ENCODE measurements at places on chromosomes 5 and 9.

DNA sequence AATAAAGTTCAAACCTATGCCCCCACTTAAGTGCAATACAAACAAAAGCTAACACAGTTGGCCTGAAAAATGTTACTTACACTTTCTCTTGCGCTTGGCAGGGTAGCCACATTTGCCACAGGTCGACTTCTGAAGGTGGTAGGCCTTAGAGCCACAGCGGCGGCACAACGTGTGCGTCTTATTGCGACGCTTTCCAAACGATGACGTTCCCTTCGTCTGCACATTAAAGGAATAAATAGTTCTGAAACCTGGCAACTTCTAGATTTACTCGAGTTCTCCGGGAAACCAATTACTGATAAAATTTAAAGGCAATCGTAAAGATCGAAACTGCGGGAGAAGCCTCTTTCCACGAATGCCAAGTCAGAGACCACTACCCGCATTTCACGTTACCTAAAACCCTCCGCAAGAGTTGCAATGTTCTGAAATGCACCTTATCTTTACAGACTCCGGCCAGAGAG, 602 bp downstream of the RPL37 start:
- DNase-seq: peak; percentile 21

DNA sequence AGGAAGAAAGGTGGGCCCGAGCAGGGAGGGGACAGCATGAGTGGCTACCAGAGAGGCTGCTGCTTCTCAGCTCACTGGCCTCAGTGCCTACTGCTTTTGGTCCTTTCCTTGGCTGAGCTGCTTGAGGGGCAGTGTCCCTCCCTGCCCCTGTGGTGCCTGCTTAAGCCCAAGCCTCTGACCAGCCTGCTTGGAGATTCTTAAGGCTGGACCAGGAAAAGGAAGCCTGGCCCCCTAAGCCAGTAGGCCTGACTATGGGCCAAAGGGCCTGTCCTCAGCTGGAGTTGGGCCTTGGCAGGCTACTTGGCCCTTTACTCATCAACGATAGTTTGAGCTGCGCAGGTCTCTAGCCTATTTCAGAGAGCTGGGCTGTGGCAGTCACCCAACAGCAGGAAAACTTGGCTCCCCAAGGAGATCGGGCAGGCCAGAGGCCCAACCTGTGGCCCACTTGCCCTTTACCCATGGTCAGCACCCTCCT, 24.9 kb downstream of the TCF7 start:
- no peak for DNase-seq

DNA sequence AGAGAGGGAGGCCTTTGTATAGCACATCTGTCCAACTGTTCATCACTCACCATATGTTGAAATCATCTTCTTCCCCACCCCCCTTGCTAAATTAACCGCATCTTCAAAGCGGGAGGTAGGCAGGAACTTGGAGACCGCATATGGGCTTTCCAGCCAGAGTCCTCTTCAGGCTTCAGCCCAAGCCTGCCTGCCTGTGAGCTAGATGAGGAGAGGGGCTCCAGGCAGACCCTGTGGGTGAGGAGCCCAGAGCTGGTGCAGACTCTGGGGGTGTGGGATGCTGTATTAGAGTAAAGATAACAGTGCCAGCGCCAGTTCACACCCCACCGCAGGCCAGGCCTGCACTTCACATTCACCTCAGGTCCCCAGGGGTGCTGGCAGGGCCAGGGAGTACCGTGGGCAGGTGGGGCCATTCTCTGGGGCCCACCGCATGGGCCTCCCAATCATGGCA, 16.2 kb downstream of the PRRC2B start:
- no peak for DNase-seq

GRCh38 chr5:9283473-9283872, 262.4 kb downstream of the SEMA5A start:
- DNase-seq: no peak

DNA sequence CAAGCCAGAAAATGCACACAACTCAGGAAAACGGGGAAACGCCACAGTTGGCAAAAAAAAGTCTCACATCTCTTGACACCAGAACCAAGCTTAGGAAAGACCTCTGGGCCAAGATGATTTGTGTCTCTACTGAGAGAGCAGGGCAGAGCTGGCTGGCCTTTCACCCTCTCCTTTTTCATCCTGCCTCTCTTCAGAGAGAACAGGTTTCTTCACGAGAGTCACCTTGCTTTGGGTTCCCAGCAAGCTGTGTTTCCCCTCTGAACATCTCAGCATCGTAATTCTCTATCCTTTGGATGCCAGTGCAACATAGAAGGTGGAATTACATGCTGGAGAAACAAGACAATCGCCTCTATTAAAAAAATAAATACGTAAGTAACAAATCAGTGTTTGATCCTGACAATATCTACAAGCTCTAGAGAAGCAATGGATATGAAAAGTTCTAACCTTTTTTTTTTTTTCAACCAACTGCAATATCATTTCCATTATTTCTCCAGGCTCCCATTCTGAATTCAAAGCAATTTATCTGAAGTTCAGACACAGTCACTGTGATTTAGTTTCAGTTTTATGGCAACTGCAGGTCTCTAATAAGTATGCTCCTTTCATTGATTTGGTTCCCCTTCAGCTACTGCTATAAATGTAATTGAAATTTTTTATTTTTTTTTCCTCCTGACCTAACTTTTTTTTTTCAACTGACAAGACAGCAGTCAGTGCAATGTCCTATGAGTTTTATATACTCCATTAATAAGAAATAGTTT, 708.6 kb downstream of the DTWD2 start:
- no peak for DNase-seq

DNA sequence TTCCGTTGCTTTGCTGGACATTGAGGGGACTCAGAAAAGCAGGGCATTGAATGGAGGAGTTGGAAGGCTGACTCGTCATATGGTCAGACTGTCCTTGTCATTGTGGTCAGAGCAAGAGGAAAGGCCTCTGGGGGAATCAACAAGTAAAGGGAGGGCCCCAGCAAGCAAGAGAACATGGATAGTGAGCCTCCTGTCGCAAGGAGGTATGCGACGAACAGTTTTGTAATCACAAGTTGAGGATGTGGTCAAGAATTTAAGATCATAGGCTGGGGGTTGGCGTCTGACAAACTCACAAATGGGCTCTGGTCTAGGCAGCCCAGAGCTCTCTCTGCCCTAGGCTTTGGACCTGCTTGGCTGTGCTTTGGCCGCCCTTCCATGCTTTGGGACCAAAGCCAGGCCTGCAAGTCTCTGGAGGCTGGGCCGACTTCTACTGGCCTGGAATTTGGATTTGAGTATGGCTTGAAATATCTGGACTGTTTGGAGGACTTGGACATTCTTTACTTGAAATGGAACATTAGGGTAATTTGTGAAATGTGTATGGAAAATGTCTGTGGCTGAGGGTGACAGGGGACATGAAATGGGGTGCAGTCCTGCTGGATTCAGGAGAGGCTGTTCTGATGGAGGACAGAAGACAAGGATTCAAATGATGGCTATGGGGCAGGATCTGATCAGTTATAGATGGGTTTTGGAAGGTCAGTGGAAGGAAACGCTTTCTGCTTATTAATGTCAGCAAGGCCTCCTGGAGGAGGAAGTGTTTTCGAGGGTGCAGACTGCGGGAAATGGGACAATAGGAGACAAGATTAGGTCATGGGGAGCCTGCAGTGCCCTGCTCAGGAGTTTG, 19.2 kb upstream of the NDST1 start:
- no peak for DNase-seq

- DNase-seq: no peak
These were observed 106.1 kb downstream of the NUDT12 start for GRCh38 chr5:103456476-103456875.

DNA sequence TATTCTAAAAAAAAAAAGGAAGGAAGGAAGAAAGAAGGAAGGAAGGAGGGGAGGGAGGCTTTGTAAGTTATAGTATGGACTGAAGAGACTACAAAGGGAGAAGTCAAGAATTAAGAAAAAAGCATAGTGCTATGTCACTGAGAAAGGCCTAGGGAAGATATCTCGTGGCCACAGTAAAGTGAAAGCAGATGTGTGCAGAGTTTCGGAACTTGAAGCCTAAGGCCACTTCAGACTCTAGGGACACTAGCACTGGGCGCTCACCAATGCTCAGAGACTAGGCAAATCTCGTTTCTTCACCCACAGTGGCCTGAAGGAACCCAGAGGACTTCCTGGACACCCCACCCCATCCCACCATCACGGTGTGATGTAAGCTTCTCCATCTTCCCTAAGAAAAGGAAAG, 181.4 kb upstream of the TRPM3 start:
- DNase-seq: no peak

DNA sequence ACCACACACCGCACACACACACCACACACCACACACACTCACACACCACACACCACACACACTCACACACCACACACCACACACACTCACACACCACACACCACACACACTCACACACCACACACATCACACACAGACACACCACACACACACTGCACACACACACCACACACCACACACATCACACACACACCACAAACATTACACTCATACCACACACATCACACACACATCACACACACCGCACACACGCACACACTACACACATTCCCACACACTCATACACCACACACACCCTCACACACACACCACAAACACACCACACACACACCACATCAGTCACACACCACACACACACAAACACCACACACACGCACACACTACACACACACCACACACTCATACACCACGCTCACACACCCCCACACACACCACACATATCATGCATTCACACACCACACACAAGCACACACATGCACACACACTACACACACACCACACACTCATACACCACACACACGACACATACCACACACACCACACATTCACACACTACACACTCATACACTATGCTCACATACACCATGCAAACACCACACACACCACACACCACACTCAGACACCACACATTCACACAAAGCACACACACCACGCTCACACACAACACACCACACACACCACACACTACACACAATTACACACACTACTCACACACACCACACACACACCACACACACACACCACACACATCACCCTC, 1.1 kb upstream of the UBE2QL1 start:
- no peak for DNase-seq

DNA sequence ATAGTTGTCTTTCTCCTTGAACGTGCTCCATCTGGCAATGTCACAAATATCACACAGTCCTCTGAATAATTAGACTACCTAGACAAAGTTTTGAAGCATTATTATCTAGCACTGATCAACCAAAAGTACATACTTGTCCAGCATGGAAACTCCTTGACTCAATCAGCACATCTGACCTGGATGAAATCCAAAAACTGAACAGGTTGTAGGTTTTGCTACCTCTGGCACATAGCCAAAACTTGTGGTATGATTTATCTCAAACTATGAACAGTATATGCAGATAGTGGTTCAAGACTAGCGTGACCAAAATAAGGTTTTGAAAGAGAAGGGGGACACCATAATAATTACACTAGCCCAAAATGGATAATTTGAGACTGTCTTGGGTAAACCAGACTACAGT, 158.1 kb downstream of the ARRDC3 start:
- no peak for DNase-seq

- DNase-seq: no peak
These were observed 302.6 kb downstream of the ENC1 start for GRCh38 chr5:74337984-74338310.

DNA sequence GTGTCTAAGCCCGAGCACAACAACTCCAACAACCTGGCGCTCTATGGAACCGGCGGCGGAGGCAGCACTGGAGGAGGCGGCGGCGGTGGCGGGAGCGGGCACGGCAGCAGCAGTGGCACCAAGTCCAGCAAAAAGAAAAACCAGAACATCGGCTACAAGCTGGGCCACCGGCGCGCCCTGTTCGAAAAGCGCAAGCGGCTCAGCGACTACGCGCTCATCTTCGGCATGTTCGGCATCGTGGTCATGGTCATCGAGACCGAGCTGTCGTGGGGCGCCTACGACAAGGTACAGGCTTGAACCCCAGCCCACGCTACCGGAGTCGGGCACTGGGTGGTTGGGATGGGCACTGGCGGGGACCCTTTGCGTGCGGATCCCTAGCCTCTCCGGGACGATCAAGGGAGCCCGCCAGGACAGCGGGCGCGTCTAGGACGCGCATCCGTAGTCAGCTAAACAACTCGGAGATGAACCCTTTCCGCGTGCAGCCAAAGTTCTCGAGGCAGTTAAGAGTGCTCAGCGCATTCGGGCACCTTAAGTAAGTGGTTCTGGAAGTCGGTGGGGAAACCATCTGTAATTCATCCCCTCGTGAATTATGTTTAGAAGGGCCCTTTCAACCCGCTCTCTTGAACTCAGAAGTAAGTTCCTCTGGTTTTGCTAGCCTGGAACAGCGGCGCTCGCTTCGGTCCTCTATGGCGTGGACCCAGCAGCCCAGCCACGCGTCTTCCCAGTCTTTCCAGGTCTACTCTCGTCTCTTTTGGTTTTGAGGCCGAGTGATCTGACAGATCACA, 1.3 kb downstream of the KCNN2 start:
- DNase-seq: peak; percentile 17

GRCh38 chr5:32712481-32713360, 1.6 kb downstream of the NPR3 start:
- no peak for DNase-seq

DNA sequence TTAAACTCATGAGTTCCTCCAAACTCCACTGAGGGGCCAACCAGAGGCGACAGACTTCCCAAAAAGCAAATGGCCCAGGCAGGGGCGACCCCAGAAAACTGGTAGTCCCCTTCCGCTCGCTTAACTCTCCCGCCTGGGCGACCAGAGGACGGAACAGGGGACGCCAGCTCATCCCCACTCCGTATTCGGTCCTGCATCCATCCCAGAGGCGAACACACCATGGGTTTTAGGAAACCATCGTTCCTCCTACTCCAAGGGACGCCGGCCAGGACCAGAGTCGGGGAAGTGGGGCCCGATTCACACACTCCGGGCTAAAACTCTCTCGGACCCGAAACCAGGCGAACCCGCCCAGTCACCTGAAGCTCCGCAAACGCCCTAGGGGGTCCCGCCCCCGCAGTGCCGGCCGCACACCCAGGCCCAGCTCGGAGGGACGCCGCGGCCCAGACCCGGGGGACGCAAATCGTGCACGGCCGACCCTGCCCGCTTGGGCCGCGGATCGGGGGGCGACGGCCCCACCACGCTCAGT, 478 bp downstream of the TEX10 start:
- peak; percentile 47 for DNase-seq

DNA sequence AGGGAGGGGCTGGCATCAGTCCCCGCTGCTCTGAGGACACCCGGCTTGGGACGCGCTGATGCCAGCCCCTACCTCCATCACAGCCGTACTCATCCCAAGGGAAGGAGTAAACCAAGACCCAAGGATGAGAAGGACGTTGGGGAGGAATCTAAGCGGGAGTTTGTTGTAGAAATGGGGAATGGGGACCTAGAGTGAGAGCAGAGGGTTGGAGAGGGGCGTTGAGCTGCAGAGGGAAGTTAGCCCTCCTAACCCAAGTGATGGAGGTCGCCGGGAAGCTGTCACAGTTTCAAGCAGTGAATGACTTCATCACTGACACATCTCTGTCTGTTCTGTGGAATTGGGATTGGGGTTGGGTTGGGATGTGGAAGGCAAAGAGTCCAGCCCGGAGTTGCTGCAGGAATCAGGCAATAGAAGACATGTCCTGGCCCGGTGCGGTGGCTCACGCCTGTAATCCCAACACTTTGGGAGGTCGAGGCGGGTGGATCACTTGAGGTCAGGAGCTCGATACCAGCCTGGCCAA, 759 bp upstream of the SUSD1 start:
- no peak for DNase-seq

- DNase-seq: no peak
These were observed 3.3 kb downstream of the PSD2 start for GRCh38 chr5:139798883-139799282.

- no peak for DNase-seq
These were observed 90.9 kb downstream of the THBS4 start for GRCh38 chr5:80125962-80126480.

- no peak for DNase-seq
These were observed 80.2 kb downstream of the ARRDC3 start for GRCh38 chr5:91302958-91303357.
